ENCODE measurements at places on chromosomes 4 and X.

GRCh38 chrX:150409964-150410363, 46.8 kb downstream of the MAMLD1 start:
- DNase-seq = no peak

- no peak for DNase-seq
Measured at GRCh38 chr4:63085091-63085490, 1324.2 kb downstream of the TECRL start.

DNA sequence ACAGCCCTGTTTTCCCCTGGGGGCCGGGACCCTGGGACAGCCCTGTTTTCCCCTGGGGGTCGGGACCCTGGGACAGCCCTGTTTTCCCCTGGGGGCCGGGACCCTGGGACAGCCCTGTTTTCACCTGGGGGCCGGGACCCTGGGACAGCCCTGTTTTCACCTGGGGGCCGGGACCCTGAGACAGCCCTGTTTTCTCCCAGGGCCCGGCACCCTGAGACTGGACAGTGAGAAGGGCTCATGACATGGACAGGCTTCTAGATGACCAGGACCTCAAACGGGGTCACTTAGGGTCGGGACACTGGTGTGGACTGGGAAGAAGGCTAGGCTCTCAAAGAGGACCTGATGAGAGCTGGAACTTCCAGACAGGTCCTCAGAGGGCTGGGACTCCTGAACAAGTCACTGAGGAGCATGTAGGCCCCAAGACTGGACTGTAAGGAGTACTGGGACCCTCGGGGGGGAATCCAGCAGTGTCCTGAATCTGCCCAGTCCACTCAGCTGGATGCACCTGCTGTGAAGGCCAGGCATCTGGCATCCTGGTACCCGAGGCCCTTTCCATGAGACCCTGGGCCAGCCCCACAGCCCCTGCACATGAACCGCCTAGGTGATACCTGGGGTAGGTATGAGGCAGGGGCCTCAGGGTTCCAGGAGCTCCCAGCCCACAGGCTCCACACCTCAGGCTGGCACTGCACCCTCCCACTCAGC, 2.4 kb downstream of the PCGF3 start:
- no peak for DNase-seq

- no peak for DNase-seq
Measured at GRCh38 chr4:110955748-110956147, 332.9 kb upstream of the PITX2 start.

GRCh38 chr4:14844061-14844460, 158.2 kb upstream of the CPEB2 start:
- DNase-seq = no peak

DNA sequence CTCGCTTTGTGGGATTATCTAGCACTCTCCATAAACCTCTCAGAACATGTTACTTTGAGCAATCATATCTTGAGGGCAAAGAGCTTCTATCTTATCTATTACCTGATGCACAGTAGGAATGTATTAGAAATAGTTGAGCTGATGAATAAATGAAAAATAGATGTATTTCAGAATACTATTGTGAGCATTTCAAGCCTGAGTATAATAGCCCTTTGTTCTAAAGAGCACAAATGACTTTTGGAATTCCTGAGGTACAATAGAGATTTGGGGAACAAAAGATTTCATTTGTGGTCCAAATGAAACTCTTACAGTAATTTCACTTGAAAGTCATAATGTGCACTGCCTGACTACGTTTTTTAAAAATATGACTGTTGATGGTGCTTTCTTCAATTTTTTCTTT, 159.5 kb downstream of the UGT8 start:
- no peak for DNase-seq

Data from CD8-positive, alpha-beta memory T cell (primary cell).